Stimulated activated CD8-positive, alpha-beta memory T cell treated with anti-CD3 and anti-CD28 coated beads, Interleukin-4, amount 100 ng/mL, for 1 hour (primary cell): ENCODE measurements at places on chromosomes 5 and 9.

GRCh38 chr5:98557916-98558315, 215.5 kb upstream of the RGMB start:
- no peak for DNase-seq

DNA sequence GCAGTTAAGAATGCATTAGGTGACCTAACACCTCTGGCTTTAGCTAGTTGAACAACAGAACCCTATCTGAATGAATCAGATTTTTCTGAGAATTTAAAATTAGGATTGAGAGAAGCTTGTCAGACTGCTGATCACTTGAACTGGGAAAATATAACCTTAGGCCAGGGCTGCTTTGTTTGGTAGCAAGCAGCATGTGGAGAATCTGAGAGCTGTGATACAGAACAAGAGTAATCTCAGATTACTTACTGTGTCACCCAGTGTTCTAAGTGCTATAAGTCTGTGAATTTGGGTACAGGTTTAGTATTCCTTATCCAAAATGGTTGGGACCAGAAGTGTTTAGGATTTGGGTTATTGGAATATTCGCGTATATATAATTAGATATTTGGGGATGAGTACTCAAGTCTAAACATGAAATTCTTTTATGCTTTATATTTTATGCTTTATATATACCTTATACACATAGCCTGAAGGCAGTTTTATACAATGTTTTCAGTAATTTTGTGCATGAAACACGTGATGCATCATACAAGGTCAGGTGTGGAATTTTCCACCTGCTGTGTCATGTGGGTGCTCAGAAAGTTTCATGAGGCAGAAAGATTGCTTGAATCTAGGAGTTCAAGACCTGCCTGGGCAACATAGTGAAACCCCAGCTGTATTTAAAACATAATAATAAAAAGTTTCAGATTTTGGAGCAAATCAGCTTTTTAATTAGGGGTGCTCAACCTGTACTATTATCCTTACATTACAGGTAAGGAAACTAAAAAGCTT, 8.3 kb upstream of the CHD1 start:
- no peak for DNase-seq

DNA sequence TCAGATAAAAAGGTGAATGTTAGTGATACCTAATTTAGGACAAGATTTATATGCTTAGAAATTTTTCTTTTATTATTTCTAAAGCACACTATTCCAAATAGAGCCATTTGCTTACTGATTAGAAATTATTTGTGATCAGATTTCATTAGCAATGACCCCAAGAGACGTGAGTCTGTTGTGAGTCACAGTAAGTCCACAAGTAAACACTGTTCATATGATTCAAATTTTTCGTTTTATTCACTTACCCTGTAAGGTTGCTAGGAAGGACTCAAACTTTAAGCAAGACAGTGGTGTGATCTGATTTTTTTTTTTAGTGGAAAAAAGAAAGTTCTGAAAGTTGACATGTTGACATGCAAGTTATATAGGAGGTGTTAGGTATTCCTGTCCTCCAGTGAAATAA, 1.2 kb downstream of the CARD6 start:
- DNase-seq = no peak

DNA sequence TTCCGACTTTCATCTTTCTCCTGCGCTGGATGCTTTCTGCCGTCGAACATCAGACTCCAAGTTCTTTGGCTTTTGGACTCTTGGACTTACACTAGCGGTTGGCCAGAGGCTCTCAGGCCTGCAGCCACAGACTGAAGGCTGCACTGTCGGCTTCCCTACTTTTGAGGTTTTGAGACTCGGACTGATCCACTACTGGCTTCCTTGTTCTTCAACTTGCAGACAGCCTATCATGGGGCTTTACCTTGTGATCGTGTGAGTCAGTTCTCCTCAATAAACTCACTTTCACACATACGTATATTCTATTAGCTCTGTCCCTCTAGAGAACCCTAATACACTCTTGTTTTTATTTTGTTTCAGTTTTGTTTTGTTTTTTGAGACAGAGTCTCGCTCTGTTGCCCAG, 10.3 kb downstream of the FKBP15 start:
- no peak for DNase-seq

GRCh38 chr5:143473481-143473880, 70.0 kb upstream of the NR3C1 start:
- DNase-seq = no peak

GRCh38 chr9:10112070-10112469, 500.7 kb downstream of the PTPRD start:
- DNase-seq = no peak

DNA sequence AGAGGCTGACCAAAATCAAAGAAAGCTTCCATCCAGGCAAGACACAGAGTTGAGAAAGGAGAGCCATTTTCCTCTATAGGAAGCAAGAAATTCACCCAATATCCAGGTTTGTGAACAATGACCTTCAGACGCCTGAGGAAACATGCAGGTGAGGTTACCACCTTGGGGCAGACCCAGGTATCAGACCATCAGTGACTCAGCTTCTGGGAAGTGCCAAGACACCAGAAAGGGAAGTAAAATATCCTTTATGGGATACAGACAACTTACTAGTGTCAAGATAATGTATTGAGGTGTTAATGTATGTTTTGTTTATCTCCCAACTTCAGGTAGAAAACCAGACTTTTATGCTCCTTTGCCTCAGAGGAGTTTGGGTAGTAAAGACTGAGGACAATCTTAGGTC, 2.2 kb upstream of the DTWD2 start:
- no peak for DNase-seq

GRCh38 chr9:26292943-26293342, 599.7 kb downstream of the CAAP1 start:
- no peak for DNase-seq

GRCh38 chr9:130994135-130995085, 14.6 kb upstream of the LAMC3 start:
- no peak for DNase-seq

GRCh38 chr5:132238901-132239500, 11.3 kb upstream of the P4HA2 start:
- DNase-seq = no peak

DNA sequence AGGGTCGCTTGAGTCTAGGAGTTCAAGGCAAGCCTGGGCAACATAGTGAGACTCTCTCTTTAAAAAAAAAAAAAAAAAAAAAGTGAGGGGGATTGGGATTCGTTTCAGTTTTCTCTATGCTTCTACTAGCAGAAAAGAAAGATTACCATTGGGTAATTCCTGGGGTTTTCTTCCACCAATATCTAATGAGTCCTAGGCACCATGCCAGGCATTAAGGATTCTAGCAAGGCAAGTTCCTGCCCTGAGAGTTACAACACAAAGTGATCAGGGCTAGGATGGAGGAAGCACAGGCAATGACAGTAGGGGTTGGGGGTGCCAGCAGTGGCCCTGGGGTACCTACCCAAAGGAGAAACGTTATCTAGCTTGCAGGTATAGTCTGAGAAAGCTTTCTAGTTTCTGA, 90.8 kb downstream of the PCDH1 start:
- DNase-seq = no peak

GRCh38 chr9:86865952-86866351, 81.4 kb downstream of the GAS1 start:
- no peak for DNase-seq

DNA sequence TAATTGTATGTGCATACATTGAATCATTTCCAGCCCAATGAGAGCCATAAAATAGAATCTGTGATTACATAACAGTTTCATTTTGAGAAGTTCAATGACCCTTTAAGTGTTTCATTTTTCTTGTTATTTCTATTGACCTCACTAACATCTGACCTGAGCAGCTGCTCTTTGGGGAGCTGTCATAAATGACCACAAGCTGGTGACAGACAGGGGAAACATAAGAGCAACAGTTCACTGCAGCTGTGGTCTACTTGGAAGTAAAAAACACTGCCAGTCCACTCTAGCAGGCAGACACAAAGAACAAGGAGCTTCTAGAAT, 265.4 kb downstream of the DTWD2 start:
- no peak for DNase-seq

GRCh38 chr9:130158001-130158400, 14.2 kb upstream of the NCS1 start:
- no peak for DNase-seq

DNA sequence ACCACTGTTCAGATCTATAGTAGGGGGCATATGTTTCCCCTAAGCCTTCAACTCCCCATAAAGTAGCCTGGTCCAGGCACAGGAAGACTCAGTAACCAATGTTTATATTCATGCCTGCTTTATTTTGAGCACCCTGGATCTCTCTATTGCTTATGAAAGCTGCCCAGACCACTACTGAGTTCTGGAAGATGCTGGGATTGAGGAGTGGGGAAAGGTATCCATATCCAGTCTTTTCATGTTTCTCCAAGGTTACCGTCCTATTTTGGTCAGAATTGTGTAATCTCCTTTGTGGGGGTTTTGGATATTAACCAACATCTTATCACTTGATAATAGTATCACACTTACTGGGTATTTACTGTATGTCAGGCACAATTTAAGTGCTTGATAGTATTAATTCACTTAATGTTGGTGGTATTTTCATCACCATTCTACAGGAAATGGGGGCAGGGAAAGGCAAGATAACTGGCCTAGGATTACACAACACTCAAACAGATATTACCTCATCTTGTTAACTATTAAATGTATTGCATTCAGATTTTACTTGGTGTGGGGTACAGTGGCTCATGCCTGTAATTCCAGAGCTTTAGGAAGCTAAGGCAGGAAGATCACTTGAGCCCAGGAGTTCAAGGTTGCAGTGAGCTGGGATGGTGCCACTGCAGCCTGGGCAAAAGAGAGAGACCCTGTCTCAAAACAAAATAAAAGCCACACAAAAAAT, 36.3 kb downstream of the RUSC2 start:
- DNase-seq = no peak

DNA sequence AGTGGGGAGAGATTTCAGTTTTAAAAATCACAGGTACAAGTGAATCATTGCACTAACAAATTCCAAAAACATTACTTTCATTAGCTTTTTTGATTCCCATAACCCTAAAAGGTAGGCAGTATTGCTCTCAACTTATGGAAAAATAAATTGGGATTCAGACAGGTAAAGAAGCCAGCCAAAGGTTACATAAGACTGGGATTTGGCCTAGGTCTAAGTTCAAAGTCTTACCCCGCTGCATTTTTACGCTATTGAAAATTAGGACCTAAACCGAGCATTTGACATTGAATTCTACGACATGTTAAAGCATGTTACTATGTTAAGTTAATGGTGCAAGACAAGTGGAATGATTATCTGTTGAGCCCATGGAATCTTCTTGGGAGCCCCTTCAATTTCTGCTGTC, 89.6 kb downstream of the ENC1 start:
- no peak for DNase-seq

- no peak for DNase-seq
These were observed 11.5 kb downstream of the PRR7 start for GRCh38 chr5:177457852-177458681.

GRCh38 chr5:146766013-146766412, 112.5 kb downstream of the PPP2R2B start:
- DNase-seq = no peak

GRCh38 chr9:14147738-14148137, 166.2 kb downstream of the NFIB start:
- DNase-seq = no peak
